ENCODE measurements at places on chromosomes 3 and 15. TPM values are rescaled to one million over a fixed set of nuclear protein-coding genes. Genes with fewer than 3 reads are reported as not detected.

Gene CDCP1
- 19.2 TPM for total RNA-seq

Gene VGLL3
- total RNA-seq: 12.7 TPM

Gene TIMP4
- total RNA-seq: 4.9 TPM

Gene TMEM158
- 25.3 TPM for total RNA-seq

Gene DUOXA2
- not detected for total RNA-seq

Measured in epithelial cell of alveolus of lung (primary cell).